ENCODE measurements at places on chromosomes 16 and 17.

- no peak for DNase-seq
Observed at GRCh38 chr16:52203096-52203495, 343.8 kb downstream of the TOX3 start.

GRCh38 chr17:82023447-82024241 is 539 bp downstream of the LRRC45 start:
- DNase-seq = no peak

DNA sequence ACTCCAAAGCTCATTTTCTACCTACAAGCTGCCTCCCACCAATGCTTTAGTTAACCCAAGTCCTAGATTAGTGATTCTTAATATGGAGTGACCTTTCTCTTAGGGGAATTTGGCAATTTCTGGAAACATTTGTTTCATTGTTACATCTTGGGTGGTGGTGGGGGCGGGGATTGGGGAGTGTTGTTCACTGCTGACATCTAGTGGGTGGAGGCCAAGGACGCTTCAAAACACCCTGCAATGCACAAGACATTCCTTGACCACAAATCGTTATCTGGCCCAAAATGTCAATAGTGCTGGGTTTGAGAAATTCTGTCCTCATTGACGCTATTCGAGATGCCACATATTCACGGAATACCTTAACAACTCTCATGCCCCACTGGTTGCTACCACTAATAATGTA is 282.9 kb downstream of the RBFOX1 start:
- DNase-seq = no peak

GRCh38 chr17:39916918-39917317 is 1.5 kb downstream of the GSDMB start:
- no peak for DNase-seq

GRCh38 chr17:41415833-41416335 is 8.5 kb downstream of the KRT37 start:
- DNase-seq = no peak

GRCh38 chr16:54026456-54026855 is 260.1 kb downstream of the IRX3 start:
- DNase-seq = no peak

GRCh38 chr17:56099649-56100048 is 53.6 kb upstream of the ANKFN1 start:
- no peak for DNase-seq

GRCh38 chr16:67245186-67245585 is 2.1 kb downstream of the FHOD1 start:
- DNase-seq = no peak
